ENCODE measurements at places on chromosomes 6 and 20. TPM values are rescaled to one million over a fixed set of nuclear protein-coding genes. Genes with fewer than 3 reads are reported as not detected.

DNA sequence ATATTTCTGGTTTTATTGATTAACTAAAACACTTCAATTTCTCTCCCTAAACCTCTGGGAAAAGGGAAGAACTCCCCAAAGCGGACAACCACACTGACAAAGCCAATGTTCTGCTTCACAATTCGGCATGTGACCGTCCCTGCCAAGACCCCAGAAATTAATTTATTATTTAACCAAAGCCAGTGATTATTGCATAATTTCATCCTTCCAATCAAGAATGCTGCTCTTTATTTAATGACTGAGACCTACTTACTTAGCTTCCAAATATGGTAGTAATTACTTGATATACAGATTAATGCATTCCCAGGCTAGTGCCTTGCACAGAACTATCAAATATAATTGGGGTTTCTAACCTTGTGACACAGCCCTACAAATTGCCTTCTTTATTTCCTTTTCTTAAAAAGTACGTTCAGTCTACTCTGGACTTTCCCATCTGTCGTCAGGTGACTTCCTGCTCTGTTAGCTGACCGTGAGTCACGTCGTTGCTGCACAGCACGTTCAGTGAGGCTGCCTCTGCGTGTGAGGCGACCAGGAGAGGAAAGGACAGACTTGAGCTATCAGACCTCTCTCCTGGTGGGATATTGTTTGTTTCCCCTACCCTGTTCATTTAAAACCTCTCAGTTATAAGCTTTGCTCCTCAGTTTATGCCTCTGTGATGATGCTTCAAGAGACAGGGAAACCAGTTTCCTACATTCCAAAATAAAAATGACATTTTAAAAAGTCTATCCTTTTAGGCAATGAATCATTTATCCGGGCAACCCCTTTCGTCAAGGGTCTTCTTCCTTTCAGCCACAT lies 55.7 kb upstream of the TNFAIP3 start:
- peak; percentile 77 for ATAC-seq

The PPARD gene
- 10.3 TPM for total RNA-seq

DNA sequence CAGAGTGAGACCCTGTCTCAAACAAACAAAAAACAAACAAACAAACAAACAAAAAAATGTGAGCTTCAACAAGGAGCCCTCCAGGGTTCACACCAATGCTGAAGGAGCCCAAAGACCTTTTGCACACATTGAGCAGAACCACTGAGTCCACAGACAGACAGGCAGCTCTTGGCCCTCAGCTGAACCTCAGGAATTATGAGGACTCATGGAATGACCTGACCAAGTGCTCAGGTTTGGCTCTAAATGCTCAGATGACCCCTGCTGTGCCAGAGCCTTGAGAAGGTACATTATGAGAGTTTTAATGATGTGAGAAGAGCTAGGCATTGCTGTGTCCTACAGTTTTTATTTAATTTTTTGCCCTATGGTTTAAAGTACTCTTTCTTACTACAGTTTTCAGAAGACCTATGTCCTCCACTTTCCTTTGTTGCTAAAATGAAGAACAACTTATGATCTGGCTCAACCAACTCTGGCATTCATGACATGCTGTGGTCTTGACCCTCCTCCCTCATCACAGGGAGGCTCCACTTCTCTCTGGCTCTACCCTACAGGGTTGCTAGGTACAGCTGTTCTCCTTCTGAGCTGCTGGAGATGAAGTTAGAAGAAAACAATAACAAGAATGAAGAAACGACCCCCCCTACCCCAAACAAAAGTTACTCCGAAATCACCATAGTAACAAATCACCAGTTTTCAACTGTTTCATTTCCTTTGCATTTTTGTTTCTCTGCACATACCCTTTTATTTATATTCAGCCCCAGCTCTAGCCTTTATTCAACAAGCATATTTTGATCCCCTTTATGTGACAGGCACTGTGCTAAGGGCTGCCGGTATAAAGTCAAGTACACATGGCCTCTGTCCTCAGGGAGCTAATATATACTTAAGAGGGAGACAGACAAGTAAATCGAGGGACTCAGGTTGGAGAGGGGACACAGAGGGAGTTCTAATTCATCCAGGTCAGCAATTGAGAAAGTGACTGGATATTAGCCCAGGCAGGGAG lies 128.7 kb upstream of the TRAF3IP2 start:
- ATAC-seq: no peak

The ACSS1 gene
- 105 TPM for total RNA-seq

All from gastroesophageal sphincter (tissue), 4 donors.